Fibroblast of lung (primary cell): ENCODE measurements at places on chromosomes 3 and 15. TPM values are rescaled to one million over a fixed set of nuclear protein-coding genes. Genes with fewer than 3 reads are reported as not detected.

The GPR62 gene
- total RNA-seq = under 0.01 TPM in 2 replicates

The MORF4L1 gene
- total RNA-seq = 268 and 345 TPM in 2 replicates

The TIMP4 gene
- 9.8 and 12.6 TPM in 2 replicates for total RNA-seq

The SLC27A2 gene
- under 0.01 and 0.66 TPM in 2 replicates for total RNA-seq

The GP5 gene
- total RNA-seq = under 0.01 and 0.17 TPM in 2 replicates

The OIP5 gene
- total RNA-seq = 0.26 and 2.0 TPM in 2 replicates

The PBRM1 gene
- total RNA-seq = 97.3 and 112 TPM in 2 replicates

The CLDN18 gene
- total RNA-seq = not detected in 2 replicates

The KBTBD12 gene
- total RNA-seq = not detected in 2 replicates

The FANCD2OS gene
- not detected in 2 replicates for total RNA-seq

The ARHGEF26 gene
- total RNA-seq = 1.3 and 2.1 TPM in 2 replicates

The KBTBD8 gene
- total RNA-seq = 1.0 and 2.3 TPM in 2 replicates

The GUCA1C gene
- not detected in 2 replicates for total RNA-seq

The FRMD5 gene
- 1.3 and 4.3 TPM in 2 replicates for total RNA-seq

The CRABP1 gene
- total RNA-seq = not detected in 2 replicates

The RPN1 gene
- total RNA-seq = 303 and 417 TPM in 2 replicates

The RAD51 gene
- 0.77 and 1.3 TPM in 2 replicates for total RNA-seq

The NRROS gene
- under 0.01 and 0.33 TPM in 2 replicates for total RNA-seq

The SEC62 gene
- total RNA-seq = 40.6 and 49.9 TPM in 2 replicates

The ZNF501 gene
- 11.3 and 16.0 TPM in 2 replicates for total RNA-seq

The TRPC1 gene
- 43.1 and 56.5 TPM in 2 replicates for total RNA-seq

The CDCP1 gene
- 16.9 and 56.1 TPM in 2 replicates for total RNA-seq

The PLA2G4E gene
- not detected in 2 replicates for total RNA-seq

The UBR1 gene
- 32.6 and 45.6 TPM in 2 replicates for total RNA-seq

The RPP14 gene
- total RNA-seq = 10.6 and 11.0 TPM in 2 replicates

The IL17RE gene
- total RNA-seq = 0.26 and 0.99 TPM in 2 replicates

The ZNF662 gene
- total RNA-seq = 3.3 and 5.6 TPM in 2 replicates

The DNASE1L3 gene
- not detected in 2 replicates for total RNA-seq
